CD8-positive, alpha-beta T cell (primary cell): ENCODE measurements at places on chromosomes 7 and 10.

GRCh38 chr10:125828311-125828710, 5.0 kb downstream of the BCCIP start:
- DNase-seq: no peak

- peak; percentile 9 for DNase-seq
These were observed 730.6 kb upstream of the VSTM2A start for GRCh38 chr7:53811555-53812079.

GRCh38 chr7:115056019-115056418, 134.1 kb downstream of the MDFIC start:
- DNase-seq: no peak

GRCh38 chr7:39172137-39172536, 194.4 kb downstream of the POU6F2 start:
- no peak for DNase-seq

- DNase-seq: no peak
These were observed 23.1 kb downstream of the TYW1 start for GRCh38 chr7:67019562-67020390.

DNA sequence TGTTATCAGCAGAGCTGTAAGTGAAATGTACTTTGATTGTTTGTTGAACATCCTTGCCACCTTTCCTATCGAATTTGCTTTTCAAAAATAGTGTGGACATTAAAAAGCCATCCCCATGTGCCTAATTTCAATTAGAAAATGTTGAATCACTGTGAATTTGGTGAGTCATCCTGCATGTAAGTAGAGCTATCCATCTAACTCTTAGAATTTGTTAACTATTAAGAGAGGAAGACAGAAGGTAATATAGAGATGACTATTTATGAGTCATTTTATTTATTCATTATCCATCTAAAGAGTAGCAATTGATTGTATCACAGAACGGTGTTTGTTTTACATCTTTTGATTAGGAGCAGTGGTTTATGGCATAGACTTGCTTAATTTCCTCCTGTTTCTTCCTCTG, 154.7 kb downstream of the MGMT start:
- no peak for DNase-seq

- no peak for DNase-seq
These were observed 483 bp downstream of the GDF10 start for GRCh38 chr10:47300429-47300931.

DNA sequence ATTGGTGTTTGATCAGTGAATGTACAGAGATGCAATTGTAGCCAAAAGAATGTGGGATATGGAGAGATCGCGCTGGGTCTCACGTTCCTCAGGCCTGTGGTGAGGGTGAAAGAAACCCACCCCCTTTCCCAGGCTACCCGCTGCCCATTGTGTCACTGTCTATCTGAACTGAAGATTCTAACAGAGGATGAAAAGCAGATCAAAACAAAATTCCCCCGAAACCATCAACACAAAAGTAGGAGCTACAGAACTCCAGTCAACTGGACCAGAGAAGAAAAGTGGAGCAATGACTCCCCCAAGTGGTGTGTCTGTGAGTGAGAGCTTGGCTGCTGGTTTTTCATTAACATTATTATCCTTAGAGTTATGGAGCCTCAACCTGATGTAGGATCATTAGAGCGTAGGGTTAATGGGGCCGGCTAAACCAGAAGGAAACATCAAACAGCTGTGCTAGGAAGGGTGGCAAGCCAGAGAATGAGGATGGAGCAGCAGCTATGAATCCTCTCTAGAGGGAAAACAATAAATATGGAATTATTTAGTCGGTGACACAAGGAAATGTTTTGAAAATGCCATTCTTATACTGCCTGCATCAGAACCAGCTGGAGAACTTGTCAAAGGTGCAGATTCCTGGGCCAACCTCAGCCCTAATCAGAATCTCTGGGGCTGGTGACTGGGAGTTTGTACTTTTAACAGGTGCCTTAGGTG, 38.3 kb downstream of the AKR1B1 start:
- DNase-seq: no peak

DNA sequence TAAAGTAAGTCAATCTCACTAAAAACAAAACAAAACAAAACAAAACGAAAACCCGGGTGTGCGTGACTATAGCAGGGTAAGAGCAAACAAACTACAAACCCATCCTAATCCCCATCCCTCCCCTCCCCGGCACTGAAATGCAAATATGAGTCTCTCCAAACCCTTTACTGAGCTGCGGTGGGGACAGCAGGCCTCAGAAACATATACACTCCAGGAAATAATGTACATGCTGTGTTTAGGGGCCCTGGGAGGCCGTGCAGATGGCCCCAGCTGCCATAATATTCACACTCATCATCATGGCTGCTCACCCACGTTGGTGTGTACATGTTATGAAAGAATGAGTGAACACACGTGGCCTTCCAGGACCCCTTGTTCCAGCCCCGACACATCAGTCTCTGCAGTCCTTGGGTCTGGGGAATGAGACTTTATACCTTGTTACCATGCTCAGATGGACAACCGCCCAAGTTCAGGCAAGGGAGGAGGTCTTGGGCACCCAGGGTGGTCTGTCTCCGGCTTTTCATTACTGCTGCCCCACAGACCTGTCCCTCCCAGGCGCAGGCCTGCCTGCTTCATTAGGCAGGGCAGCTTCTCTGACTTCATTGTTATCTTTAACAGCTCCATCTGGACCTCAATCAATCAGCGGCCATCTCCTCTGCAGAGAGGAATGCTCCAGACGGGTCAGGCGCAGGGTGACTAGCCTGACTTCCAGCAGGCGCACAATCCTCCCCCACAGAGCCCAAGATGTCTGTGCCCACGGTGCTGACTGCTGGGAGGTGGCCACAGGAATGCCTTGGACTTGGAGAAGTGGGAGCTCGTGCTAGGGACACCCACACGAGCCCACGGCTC, 20.6 kb downstream of the HSPA12A start:
- no peak for DNase-seq

GRCh38 chr7:102991540-102992214, 78.9 kb downstream of the LRRC17 start:
- no peak for DNase-seq

- no peak for DNase-seq
These were observed 292.7 kb downstream of the EXOC4 start for GRCh38 chr7:133545618-133546017.

DNA sequence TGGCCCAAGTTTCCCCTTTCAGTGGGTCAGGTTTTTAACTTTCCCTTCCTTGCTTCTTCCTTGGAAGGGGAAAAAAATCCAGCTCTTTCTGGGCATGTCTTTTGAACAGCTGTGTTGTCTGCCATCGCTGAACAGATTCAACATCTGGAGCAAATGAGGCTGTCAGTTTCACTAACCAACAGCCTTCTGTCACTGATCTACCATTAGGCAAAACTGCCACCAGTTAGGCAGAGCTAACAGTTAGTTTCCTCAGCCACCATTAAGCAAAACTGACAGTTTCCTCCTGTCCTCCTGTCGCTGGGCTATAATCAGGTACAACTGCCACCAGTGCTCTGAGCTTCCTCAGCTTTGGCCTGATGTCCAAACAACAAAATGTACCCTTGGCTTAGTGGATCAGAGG, 81.9 kb downstream of the NPTX2 start:
- no peak for DNase-seq

DNA sequence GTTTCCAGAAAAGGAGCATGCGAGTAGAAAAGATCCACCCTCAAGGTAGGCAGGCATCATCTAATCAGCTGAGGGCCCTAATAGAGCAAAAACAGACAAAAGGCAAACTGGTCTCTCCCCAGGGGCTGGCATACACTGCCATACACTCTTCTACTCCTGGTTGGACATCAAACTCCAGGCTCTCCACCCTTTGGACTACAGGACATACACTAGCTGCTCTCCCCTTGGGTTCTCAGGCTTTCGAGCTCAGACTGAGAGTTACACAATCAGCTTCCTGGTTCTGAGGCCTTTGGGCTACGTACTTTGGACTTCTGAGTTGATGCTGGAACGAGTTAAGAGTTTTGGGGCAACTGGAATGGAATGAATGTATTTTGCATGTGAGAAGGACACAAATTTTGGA, 50.9 kb upstream of the TM9SF3 start:
- DNase-seq: no peak
